NCI-H2081 treated with DMSO at 0.1 percent for 48 hours (cell line): ENCODE measurements at places on chromosomes 12 and 14.

GRCh38 chr14:88516861-88517357, 37.9 kb downstream of the PTPN21 start:
- no peak for DNase-seq

DNA sequence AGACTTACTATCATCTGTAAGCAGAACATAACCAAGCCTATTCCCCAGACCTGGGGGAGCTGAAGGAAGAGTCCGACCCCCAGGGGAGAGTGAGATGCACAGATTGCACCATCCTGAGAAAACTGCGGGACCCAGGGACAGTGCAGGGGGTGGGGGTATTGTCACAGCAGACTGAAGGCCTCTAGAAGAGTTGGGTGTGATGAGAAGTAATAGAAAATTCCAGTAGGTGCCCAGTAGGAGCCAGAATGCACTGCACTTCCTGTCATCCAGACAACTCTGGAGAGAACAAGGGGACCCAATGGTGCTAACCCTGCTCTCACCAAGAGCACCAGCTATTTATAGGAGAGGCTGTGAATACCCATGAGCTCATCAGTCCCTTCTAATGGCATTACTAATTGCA, 190.1 kb downstream of the BCL11B start:
- DNase-seq: no peak

DNA sequence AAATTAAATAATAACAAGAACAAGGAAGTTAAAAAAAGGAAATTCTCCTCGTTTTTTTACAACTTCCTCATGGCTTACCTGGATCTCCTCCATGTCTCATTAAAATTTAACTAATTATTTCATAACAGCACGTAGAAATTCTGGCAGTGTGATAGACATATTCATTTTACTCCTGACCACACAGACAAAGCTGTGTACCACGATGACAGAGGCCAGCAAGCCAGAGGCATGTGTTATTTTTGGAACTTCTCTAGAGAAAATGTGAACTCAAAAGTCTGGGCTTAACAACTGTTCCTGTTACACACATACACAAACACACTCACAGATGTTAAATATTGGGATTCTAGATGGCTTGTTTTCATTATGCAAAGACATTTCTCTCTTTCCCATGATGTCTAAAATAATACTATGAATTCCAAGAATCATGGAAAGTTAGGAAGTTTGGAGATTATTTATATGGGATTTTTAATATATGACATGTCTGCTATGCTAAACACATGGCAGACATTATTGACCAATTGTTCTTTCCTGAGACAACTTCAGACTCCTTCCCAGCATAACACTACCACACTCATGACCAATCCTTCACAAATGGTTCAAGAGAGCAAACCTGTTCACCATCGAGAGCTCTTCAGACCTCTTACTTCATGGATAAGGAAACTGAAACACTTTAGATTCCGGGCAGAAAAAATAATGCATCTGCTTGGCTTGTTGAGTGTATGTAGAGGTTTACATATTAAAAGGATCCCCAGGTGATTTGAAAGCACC, 158.7 kb downstream of the DACT1 start:
- no peak for DNase-seq

DNA sequence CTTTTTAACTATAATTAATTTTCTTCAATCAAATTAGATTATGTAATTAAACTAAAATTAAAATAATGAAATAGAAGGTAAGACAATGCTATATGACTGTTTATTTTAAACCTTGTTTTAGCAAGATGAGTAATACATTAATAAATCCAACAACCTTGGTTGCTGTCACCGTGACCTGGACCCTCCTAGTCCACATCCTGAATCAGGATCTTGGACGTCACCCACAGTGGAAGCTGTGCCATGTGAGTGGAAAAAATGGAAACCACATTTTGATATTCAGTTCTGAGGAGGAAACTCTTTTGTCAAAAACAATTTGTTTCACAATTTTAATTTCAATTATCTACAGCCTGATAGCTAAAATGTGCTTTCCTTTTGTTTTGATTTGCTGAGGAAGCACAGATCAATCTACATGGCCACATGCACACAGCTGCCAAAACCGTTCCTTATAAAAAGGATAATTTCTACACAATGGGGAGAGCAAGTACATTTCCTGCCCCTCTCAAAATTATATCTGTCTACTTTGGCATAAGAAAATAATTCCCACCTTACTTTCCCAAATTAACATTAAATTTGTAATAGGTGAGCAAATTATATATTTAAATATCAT, 255.5 kb downstream of the RASSF9 start:
- no peak for DNase-seq

DNA sequence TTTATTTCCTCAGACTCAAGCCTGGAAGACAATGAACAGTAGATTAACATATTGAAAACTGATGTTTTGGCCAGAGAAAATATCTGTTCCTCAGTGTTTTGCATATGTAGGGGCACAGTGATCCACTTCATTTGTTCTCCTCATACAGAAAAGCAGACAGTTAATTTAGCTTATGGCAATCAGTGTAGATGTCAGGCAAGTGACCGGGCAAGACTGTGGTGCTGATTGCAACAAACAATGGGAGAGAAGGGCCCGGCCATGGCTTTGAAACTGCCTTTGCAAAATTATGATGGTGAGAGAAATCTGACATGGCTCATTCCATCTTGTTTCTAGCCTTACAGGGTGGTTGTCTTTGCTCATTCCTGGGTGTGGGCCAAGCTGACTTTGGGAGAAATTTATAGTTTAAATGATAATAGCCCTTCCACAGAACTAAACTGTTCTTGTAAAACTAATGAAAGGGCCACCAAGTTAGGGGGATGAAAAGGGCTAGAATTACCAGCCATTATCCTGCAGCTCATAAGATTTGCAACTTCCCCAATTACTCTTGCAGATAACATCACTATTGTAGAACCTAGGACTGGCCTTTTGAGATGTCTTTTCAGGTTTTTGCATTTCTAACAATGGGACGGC, 220.3 kb downstream of the KTN1 start:
- no peak for DNase-seq

- no peak for DNase-seq
Measured at GRCh38 chr14:52589646-52590045, 37.0 kb downstream of the GPR137C start.

GRCh38 chr14:98370352-98370751, 901.6 kb downstream of the BCL11B start:
- no peak for DNase-seq

- DNase-seq: no peak
Measured at GRCh38 chr14:89365061-89365801, 51.8 kb downstream of the FOXN3 start.

- no peak for DNase-seq
Measured at GRCh38 chr12:115430636-115431035, 746.7 kb upstream of the TBX3 start.

GRCh38 chr14:20617138-20618003, 24.1 kb downstream of the OR6S1 start:
- no peak for DNase-seq

DNA sequence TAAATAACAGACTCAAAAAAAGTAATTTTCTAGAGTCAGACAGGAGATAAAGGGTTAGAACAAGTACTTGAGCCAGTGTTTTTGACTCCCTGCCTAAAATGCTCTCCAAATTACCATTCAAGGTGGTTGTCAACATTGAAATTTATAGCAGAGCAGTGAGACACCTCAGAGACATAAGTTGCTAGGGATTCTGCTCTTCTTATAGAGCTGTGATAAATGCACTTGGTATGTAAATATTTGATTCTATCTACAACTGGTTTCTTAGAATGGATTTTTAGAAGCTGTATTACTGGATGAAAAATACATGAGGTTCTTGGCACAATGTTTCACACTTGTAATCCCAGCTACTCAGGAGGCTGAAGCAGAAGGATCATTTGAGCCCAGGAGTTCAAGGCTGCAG, 83.9 kb upstream of the OSBPL8 start:
- no peak for DNase-seq

- no peak for DNase-seq
Measured at GRCh38 chr14:74786796-74787315, 23.7 kb downstream of the YLPM1 start.

DNA sequence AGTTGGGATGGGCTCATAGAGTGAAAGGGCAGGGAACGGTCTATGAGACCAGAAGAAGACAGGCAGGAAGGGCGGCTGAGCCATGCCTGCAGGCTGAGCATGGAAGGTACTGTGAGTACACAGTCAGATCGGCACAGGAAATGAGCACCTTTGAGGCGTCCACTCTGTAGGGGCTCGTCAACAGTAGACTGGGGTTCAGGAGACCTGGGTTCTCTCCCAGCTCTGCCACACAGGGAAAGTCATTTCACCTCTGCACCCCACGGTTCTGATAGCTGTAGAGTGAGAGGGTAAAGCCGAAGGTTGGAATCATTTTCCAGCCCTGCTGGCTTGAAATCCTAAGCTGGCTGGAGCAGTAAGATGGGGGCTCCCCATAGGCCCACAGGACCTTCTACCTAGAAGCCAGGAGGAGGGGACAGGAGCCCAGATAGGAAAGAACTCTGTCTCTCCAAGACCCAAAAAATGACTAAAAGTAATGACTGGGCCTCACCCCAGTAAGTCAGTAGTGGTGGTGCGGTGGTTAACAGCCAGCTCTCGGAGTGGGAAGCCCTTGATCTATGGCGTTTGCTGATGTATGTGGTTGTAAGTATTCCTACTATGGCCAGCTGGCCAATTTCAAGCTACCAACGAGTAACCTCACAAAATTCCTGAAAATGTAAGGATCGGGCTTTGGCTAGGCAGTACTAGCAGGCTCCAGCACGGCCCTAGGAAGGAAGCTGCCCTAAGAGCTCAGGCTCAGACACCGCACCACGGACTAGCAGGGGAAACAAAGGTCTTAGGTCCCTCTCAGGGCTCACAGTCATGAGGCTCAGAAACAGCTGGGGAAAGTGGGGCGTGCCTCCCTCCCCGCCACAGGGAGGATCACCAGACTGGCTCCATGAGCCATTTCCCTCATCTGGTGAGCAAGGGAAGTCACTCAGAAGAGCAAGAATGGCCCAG, 10.3 kb upstream of the CD27 start:
- DNase-seq: no peak

DNA sequence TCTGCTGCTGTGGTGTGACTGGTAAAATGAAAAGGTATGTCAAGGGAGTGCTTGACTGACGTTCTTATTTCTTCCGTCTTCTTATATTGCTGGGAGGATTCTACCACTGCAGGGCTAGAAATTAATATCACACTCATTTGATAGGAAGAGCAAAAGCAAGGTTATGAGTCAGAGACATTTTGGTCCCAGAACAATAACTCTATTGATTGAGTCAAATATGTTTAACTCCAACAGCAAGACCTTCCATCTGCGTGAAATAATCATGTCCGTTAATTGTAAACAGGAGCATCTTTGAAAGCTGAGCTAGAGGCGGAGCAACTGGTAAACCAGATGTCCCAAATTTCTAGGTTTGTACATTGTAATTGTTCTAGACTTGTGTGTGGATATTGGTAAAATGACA, 1293.6 kb downstream of the AACS start:
- DNase-seq: no peak

GRCh38 chr14:42224053-42224888, 617.6 kb downstream of the LRFN5 start:
- no peak for DNase-seq

DNA sequence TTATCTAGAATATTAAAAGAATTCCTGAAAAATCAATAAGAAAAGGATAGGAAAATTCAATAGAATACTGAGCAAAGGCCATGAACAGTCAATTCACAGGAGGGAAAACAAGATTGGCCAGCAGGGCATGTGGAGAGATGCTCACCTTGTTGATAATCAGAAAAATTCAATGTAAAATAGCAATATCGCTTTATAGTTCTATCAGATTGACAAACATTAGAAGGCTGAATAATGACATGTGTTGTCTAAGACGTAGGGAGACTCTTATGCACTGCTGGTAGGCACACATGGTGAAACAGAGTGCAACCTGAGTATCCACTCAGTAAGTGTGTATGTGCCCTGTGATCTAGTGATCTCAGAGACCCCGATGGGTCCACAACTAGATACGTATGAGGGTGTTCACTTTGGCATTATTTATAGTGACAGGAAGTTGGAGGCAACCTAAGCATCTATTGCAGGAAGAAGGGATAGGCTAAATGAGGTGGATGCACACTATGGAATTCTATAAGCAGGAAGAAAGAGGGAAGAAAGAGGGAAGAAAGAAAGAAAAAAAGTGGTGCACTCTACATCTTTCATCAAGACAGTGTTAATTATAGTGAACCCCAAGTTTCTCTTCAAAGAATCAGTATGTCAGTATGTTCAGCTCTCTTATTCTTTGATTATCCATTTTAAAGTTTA, 3.8 kb upstream of the ANKRD33 start:
- no peak for DNase-seq

- DNase-seq: no peak
Measured at GRCh38 chr12:108129017-108129812, at the start of gene WSCD2. Gene WSCD2, plus strand, starts transcription at chr12:108129288. Its CDS starts 66,545 bp downstream, at chr12:108195833.

GRCh38 chr14:63032076-63032475, 13.2 kb downstream of the KCNH5 start:
- DNase-seq: no peak

- no peak for DNase-seq
Measured at GRCh38 chr14:64828071-64828470, 51.6 kb downstream of the SPTB start.

DNA sequence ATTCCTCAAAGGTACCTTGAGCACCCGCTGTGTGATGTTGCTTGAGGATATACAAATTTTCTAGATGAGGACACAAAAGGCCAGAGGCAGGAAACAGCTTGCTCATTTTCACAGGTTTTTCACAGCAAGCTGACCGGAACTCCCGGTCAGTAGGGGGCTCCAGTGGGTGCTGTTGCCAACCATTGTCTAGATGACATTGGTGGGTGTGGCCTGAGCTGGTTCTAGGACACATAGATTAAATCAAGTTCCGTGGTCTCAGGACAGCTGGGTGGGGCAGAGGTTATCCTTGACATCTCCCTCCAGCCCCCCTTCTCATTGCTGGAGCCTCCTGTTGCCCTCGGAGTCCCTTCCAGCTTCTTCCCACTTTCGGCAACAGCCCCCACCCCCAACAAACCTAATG, 153.6 kb upstream of the FKBP4 start:
- DNase-seq: no peak

- DNase-seq: no peak
Measured at GRCh38 chr12:120940006-120940405, 35.8 kb upstream of the SPPL3 start.

DNA sequence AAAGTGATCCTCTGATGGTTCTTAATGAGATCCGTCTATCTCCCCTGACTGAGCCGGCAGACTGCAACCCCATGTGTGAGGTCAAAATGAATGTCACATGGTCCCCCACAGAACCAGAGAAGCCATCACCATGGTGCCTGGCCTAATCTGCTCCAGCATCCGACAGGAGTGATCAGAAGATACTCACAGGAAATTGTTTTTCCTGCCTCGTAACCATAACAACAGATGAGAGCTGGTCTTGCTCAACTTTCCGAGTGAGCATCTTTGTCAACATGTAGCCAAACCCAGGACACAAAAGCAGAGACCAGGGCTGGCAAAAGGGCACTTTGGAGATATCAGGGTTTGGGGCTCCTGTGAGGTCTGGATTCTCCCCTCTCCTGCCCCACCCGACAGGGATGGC, 72.1 kb upstream of the C14orf180 start:
- DNase-seq: no peak

DNA sequence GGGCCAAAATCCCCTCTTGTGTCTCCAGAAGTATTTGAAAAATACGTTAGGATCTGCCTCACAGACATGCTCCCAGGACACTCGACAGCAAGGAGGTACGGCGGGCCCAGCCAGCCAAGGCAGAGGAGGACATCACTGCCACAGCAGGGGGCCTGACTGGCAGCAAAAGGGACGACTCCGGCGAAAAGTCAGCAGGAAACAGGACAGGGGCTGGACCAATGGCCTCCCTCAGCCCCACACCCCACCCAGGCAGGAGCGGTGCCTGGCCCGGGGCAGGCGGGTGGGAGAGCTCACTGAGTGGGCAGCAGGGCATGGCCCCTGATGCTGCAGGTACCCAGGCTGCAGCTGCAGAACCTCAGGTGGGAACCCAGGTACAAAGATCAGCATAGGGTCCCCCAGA, 17.8 kb downstream of the BRF1 start:
- DNase-seq: no peak
